ENCODE measurements at places on chromosomes 3 and 15. TPM values are rescaled to one million over a fixed set of nuclear protein-coding genes. Genes with fewer than 3 reads are reported as not detected.

The TRPM1 gene
- not detected for total RNA-seq

GRCh38 chr3:160401291-160402095 is 2.0 kb downstream of the SMC4 start:
- DNase-seq, result no peak

The CFAP20DC gene
- total RNA-seq, result 1.8 TPM

DNA sequence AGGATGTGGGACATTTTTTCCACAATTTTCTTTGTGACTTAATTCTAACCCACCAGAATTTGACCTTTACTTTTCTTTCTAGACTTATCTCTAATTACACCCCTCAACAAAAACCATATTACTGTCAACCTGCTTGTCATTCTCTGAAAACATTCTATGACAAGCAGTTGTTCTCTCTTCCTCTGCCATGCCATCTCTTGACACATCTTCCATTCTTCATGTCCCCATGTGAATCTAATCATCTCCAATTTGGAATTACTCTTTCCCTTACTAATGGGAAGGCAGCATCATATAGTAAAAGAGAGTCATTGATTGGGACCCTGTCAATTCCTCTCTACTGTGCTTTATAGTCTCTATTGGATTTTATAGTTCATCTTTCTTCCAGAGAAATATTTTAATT is 61.3 kb upstream of the P2RY1 start:
- DNase-seq, result no peak

The RHCG gene
- not detected for total RNA-seq

- peak; percentile 72 for DNase-seq
These were observed 17.5 kb upstream of the FANCD2 start for GRCh38 chr3:10008588-10009344.

The KCTD6 gene
- 5.5 TPM for total RNA-seq

The SCAPER gene
- total RNA-seq, result 15.5 TPM

- DNase-seq, result no peak
These were observed 70.6 kb downstream of the BDH1 start for GRCh38 chr3:197485143-197485542.

DNA sequence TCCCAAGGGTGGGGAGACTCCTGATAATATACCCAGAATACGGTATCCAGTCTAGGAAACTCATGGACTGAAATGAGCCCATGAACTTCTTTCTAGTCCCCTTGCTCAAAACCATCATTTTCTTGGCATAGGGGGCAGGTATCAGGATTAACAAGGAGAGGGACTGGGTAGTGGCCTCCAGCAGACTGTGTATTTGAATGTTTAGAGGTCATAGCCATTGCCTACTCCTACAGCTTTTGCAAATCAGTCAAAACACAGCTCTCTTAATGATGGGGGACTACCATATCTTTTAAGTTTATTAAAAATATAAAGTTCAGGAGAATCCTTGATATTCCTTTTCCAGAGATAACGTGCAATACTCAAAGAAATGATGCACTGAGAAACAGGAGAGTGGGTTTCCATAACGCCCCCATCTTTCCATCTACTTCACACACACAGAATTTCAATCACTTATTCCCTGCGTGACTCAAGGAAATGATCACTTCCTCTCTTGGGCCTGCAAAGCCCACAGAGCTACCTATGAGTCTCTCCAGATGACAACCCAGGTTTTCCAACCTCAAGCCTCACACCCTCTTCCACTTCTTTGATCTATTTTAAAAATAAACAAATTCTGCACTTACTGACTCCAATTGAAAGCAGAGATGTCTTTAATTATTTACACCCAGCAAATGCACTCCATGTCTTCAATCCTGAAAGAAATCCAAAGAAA is 584.0 kb upstream of the LMCD1 start:
- DNase-seq, result no peak

The LXN gene
- total RNA-seq, result 4.7 TPM

The SHF gene
- total RNA-seq, result 25.4 TPM

DNA sequence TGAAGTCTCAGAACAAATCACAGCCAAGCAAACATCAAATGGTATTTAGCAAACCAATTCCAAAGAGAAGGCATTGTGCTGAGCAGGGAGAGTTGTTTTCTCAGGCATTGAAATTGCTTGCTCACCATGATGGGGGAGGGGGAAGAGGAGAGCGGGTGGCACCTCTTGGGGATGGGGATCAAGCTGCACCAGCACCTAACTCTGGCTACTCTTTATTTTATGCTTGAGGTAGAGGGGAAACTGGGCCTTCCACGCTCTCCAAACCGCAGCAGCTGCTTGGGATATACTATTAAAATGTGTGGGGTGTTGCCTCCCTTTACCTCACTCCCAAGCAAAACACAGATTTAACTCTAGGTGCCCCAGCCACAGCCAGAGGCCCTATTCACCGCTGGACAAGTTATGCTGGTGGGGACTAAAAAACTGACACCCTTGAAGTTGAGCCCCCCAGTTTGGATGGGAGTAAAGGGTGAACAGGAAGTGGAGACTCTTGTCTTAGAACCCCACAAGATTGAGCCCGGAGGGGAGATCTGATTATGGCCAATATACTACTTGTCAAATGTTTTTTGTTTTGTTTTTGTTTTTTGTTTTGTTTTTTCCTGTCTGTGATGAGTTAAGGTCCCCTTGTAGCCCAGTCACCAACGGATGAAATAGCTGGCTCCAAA is 5.0 kb upstream of the FOXB1 start:
- DNase-seq, result no peak

GRCh38 chr15:55829826-55830225 is 86.9 kb upstream of the PRTG start:
- DNase-seq, result no peak

- DNase-seq, result no peak
These were observed 27.6 kb downstream of the OPA1 start for GRCh38 chr3:193620650-193621049.

DNA sequence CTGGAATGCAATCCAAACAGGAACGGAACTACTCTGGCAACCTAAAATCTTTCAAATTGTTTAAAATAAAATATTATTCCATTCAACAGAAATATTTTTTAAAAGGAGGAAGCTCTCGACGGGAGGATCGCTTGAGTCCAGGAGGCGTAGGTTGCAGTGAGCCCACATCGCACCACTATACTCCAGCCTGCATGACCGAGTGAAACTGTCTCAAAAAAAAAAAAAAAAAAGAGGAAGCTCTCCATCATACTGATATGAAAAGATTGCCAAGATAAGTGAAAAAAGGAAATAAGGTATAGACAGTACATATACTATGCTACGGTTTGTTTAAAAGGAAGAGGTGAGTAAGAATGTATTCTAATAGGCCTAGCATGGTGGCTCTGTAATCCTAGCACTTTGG is 3.6 kb downstream of the RAD18 start:
- no peak for DNase-seq

- DNase-seq, result no peak
These were observed 38.4 kb upstream of the ALCAM start for GRCh38 chr3:105328338-105328730.

Data from CD8-positive, alpha-beta memory T cell (primary cell).